ENCODE measurements at places on chromosomes 3 and 15.

- peak; percentile 49 for DNase-seq
Measured at GRCh38 chr3:176939022-176939817, 258.1 kb downstream of the TBL1XR1 start.

- no peak for DNase-seq
Measured at GRCh38 chr3:161332792-161333191, 38.5 kb downstream of the SPTSSB start.

DNA sequence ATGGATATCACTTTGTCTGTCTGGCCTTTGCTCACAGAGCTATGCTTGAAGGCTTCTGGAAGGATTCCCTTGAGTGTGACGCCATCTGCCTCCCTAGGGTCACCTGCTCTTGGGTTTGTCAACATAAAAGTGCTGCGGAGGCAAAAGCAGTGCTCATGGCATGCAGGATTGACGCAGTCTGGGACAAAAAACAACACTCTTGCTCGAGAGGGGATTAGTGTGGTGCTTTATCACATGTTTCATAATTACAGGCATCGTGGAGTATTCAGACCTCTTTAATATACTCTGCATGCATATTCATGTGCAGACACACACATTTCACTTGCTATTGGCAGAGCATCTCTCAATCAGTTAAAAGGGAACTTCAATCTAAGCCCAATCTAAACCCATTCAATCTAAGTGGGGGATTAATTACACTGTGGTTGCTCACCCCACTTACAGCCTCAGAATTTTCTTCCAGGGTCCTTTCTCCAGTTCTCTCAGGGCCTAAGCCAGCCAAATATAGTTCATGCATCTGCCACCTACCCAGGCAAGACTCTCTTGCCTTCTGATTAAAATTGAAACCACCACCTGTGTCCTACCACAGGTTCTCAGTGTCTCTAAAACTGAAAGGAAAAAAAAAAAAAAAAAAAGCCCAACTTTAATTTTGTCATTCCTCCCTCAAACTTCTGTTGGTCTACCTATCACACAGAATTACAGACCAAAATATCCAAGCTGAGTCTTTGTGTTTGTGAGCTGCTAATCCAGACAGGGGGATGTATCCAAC is 75.6 kb downstream of the BFSP2 start:
- no peak for DNase-seq

DNA sequence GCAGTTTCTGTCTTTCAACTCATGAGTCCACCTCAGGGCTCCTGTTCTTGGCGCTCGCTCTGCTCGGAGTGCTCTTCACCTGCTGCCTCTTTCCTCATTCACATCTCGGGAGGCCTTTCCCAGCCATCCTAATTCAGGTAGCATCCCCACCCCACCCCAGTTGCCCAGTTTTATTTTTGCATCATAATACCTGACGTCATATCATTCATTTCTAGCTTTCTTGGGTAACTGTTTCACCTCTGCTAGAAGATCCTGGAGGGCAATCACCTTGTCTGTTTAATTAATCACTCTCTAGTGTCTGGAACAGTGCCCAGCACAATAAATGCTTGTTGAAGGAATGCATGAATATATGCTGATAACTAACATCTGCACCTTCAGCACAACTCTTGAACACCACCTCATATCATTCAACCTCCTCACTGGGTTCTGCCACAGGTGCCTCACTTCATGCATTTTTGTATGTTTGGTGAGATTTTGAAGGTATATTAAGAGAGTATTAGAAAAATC is 7.6 kb downstream of the NUSAP1 start:
- no peak for DNase-seq

- DNase-seq = no peak
Measured at GRCh38 chr3:156803952-156804741, 22.0 kb upstream of the LEKR1 start.

- DNase-seq = no peak
Measured at GRCh38 chr15:55394694-55395093, 13.5 kb downstream of the CCPG1 start.

- DNase-seq = no peak
Measured at GRCh38 chr3:98536456-98537017, 4.8 kb downstream of the GPR15 start.

DNA sequence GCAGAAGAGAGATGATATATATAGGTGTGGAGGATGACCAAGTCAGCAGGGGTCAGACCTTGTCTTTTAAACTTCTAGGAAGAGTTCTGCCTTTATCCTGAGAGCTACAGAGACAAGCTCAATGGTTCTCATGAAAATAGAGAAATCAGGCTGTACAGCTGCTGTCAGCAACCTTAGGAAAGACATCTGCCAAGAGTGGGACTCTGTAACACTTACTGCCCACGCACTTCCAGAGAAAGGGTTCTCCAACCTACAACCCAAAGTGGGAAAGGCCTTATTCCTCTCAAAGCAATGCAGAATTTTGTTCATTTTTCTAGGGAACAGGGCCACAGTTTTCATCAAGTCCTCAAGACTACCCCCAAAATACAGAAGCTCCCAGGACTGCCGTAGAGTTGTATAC is 138.7 kb downstream of the STT3B start:
- no peak for DNase-seq

DNA sequence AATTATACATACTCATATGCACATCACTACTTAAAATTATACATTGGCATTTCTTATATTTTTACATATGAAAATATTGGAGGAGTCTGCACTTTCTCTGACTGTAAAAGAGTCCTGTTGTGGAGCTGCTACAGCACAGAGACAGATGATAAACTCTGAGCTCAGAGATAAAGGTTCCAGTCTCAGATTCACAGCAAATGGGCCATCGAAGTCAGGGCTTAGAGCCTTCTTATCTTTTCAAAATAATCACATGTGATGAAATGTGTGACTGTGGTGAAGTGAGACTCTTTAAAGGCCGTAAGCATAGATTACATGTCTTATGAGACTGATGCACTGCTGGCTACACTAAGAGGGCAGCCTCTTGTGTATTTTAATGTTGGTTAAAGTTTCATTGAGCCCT is 187.5 kb upstream of the SYNPR start:
- no peak for DNase-seq

DNA sequence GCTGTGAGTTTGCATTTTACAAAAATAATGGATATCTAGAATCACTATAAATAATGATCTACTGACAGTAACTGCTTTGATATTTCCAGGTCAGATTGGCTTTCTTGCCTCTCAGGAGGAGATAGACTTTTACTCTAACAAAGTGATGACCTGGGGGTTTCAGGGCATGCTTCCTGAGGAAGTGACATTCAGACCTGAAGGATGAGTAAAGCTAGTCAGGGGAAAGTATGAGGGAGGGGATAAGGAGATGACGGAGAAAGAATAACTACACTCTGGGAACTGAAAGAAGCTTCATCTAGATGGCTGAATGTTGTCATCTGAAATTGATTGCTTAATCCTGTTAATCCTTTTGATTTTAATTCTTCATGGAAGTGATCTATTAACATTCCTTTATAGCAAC is 32.2 kb downstream of the ARMC8 start:
- no peak for DNase-seq

DNA sequence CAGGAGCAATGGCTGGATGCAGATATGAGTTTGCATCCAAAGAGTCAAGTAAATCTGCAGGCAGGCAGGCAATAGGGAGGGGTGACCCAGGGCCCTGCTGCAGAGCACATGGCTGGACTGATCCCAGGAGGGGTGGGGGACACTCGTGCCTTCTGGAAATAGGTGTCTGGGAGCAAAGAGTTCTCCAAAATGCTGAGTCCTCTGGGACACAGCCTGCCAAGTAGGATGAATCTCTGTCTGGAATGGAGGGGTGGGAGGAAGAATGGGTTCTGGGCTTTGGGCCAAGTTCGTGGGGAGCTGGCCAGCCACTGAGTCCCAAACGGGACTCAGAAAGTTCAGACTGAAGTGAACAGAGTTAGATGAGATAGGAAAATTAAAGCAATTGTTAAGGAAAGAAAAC is 214.5 kb downstream of the MTHFS start:
- no peak for DNase-seq

- DNase-seq = no peak
Measured at GRCh38 chr3:191641789-191642188, 180.8 kb downstream of the PYDC2 start.

GRCh38 chr3:64214381-64215018 is 10.8 kb downstream of the PRICKLE2 start:
- DNase-seq = no peak

GRCh38 chr3:123081718-123082369 is 15.0 kb downstream of the PDIA5 start:
- no peak for DNase-seq

DNA sequence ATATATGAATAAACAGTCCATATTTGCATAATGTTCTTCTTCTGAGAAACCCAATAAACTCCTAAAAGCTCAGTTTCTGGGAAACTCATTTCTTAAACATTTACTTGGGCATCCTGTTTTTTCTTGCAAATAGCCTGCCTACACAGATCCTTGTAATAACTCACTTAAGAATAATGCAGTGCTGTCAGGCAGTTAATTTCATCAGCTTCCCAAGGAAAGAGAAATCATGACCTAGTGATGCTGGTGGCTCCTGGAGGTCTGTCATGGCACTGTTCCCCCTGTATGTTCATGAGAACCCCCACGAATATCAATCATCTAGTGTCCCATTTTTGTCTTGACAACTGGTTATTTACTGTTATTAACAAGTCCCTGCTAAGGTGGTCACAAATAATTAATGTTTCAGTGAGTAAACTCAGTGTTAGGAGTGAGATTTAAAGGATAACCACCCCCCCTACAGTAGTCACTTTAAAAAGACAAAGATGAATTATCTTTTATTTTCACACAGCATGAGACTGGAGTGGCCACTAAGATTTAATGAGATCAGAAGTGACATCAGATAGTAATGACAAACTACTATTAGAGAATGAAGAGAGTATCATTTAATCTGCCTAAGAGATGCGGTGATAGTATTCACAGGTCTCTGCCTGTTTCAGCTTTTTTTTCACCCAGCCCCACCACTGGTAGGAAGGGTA is 279.5 kb upstream of the NECTIN3 start:
- DNase-seq = no peak

DNA sequence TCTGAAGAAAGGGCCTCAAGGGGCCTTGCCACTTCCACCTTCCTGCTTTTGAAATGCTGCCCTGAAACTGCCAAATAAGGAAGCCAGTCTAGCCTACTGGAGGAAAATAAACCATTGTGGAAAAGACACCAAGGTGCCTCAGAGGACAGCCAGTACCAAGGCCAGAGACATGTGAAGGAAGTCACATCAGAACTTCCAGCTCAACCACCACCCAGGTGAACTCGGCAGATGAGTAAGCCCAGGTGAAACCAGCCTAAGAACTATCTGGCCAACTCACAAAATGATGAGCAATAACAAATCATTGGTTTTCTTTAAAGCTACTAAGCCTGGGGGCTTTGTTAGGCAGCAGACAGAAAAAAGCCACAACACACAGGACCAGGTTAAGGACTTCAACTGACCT is 103.0 kb downstream of the MAGI1 start:
- no peak for DNase-seq

DNA sequence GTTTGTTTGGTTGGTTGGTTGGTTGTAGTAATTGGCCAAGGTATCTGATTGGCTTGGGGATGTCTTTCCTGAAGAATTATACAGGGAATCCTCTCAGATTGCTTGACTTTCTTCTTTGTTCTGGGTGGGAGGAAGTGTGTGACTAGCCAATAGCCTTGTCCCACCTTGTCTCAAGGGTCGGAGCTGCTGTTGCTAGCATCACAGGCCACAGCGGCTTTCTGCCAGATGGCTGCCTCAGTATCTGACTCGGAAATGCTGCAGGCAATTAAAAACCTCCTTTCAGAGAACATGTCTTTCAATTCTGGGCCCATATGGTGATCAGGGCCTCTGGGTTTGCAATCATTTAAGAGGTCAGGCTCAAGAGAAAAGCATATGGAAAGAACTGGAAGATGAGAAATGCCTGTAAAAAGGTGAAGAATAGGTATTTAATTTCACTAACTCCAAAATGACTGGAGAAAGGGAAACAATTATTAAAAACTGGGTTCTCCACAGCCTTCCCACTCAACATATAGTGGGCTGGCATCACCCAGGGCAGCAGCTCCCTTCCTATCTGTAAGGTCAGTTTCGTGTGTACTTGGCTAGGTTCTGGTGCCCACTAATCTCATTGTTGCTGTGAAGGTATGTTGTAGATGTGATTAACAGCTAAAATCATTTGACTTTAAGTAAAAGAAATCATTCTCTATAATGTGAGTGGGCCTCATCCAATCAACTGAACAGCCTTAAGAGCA is 32.4 kb downstream of the TGFBR2 start:
- DNase-seq = no peak

- no peak for DNase-seq
Measured at GRCh38 chr3:197329382-197329781, 31.0 kb upstream of the DLG1 start.

DNA sequence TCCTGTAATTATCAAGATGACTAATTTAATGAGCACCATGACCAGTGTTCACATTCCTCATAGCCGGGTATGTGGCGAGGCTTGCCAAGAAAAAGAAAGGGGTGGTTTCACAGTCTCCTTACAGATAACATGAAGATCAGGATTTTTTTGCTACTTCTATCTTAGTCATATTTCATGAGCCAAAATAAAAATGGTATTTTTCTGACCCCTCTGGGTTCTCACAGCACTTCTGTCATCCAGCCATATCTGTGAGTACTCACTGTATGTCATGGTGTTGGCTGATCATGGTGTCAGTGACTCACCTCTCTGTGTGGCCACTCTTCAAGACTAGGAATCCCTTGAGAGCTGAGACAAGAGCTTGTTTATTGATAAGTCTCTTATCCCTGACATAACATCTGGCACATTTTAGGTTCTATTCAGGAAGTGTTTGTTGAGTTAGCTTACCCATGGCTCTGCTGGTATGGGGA is 130.5 kb upstream of the LMCD1 start:
- peak; percentile 15 for DNase-seq

DNA sequence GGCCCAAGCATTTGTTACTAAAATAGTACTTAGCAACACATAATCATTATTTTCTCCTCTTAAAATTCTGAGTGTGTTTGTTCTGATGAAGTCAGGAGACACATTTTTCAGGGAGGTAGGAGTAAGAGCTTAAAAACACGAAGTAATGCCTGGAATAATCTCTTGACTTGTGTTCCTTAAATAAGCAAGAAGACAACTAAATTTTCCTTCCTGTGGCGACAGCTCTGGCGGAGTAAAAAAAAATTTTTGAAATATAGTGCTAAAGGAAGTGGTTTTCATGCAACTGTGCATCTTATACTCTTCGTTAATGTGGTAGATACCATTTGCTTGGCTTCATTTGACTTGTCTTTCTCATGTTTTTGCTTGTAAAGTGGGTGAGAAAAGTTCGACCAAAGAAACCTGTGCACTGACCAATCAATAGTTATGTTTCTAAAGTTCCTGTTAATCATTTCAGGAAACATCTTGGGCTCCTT is 11.1 kb upstream of the MBNL1 start:
- no peak for DNase-seq

DNA sequence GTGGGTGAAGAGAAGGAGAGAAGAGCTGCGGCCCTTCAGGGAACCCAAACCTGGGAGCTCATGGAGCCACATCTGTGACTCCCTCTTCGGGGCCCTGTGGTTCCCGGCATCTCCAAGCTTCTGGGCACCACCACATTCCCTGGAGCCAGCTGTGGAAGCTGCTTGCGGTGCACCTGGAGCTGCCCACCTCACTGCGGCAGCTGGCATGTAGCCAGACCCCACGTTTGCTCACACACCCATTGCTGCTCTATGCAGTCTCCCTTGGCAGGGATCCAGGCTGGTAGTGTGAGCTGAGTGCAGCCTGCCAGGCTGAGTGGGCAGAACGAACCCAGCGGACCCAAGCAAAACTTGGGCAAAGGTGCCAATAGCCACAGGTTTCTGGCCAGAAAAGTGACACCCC is 16.8 kb upstream of the PLA2G4E start:
- DNase-seq = no peak

All from hematopoietic multipotent progenitor cell treated with erythropoietin and hydrocortisone succinate and interleukin-3 and kit ligand, for 17 days (in vitro differentiated cells).